ENCODE measurements at places on chromosomes 13 and 19.

DNA sequence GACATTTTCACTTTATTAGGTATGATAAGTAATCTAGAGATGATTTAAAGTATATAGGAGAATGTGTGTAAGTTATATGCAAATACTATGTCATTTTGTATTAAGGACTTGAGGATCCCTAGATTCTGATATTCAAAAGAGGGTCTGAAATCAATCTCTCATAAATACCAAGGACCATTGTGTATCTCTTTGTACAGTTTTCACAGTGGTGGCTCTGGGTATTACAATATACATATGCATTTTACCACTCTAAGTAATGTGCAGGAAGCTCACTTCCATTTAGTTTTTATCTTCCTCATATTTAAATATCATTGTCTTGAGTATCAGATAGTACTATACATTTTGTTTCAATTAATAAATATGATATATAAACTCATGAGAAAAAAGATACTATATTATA lies 862.6 kb upstream of the PCDH20 start:
- no peak for DNase-seq

GRCh38 chr19:39692166-39692565 lies 12.1 kb upstream of the LGALS14 start:
- no peak for DNase-seq

GRCh38 chr13:47723898-47724297 lies 277.2 kb downstream of the SUCLA2 start:
- DNase-seq: no peak

GRCh38 chr13:42485272-42485671 lies 88.7 kb upstream of the TNFSF11 start:
- no peak for DNase-seq

- no peak for DNase-seq
Measured at GRCh38 chr19:54420383-54421168, 5.3 kb downstream of the TTYH1 start.

GRCh38 chr13:108409730-108410129 lies 140.2 kb downstream of the TNFSF13B start:
- DNase-seq: no peak

GRCh38 chr13:42114912-42115311 lies 66.5 kb downstream of the DGKH start:
- no peak for DNase-seq

- DNase-seq: peak; percentile 4
Measured at GRCh38 chr13:39616087-39616694, 13.2 kb upstream of the LHFPL6 start.

DNA sequence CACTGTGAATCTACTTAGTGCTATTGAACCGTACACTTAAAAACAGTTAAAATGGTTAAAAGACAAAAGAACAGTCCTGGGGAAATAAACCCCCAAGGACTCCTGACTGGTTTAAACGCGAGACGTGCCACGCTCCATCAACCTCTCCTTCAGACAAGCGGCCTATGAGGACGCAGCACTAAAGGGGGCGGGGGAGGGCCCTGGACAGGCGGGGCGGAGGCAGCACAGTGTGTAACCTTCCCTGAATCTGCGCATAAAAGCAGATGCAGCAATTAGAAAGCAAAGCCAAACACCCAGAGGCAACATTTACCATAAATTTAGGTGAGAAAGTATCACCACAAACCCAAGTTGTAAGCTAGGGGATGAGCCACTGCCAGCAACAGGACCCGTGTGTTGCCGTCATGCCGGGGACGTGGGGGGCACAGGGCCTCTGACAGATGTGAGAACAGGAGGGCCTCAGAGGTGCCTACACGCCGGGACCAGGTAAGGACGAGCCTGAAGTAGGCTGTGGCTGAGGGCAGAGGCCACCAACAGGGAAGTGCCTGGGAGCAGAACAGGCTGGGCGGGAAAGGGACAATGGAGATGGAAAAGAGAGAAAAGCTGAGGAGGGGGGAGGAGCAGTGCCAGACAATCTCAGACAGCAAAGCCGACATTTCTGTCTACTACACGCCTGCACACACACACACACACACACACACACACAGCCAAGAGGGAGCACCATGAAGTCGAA lies 15.3 kb upstream of the ADPRHL1 start:
- DNase-seq: no peak

DNA sequence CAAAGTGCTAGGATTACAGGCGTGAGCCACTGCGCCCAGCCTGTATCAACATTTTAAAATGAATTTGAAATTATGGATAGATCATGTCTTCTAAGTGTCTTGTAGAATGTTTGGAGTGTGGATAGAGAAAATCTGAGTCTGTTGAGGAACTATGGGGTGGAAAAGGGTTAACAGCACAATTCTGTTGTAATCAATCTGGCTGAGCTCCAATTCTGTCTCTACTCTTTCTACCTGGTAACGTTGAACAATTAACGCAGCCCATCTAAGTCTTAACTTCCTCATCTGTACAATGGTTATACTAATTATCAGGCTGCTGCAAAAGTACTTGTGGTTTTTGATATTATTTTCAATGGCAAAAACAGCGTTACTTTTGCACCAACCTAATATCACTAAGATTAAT lies 4.1 kb downstream of the FPR2 start:
- no peak for DNase-seq

DNA sequence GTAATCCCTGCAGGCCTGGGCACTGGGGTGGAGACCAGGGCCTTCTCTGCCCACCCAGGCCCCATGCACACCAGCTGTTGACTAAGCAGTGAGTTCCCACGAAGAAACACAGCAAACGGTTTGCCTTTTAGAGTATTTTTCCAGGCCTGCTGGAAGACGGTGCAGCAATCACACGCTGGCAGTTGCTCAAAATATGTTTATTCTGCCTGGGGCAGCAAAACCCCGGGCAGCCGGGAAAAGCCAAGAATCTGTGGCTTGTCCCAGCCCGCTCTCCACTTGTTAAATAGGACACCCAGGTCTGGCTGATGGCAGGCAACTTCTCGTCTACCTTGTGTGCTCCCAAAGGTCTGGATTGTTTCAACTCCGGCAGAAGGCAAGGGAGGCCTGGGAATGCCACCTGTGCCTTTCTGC lies 40.8 kb downstream of the GGACT start:
- DNase-seq: no peak

- no peak for DNase-seq
Measured at GRCh38 chr19:23996549-23996948, 81.9 kb downstream of the ZNF726 start.

DNA sequence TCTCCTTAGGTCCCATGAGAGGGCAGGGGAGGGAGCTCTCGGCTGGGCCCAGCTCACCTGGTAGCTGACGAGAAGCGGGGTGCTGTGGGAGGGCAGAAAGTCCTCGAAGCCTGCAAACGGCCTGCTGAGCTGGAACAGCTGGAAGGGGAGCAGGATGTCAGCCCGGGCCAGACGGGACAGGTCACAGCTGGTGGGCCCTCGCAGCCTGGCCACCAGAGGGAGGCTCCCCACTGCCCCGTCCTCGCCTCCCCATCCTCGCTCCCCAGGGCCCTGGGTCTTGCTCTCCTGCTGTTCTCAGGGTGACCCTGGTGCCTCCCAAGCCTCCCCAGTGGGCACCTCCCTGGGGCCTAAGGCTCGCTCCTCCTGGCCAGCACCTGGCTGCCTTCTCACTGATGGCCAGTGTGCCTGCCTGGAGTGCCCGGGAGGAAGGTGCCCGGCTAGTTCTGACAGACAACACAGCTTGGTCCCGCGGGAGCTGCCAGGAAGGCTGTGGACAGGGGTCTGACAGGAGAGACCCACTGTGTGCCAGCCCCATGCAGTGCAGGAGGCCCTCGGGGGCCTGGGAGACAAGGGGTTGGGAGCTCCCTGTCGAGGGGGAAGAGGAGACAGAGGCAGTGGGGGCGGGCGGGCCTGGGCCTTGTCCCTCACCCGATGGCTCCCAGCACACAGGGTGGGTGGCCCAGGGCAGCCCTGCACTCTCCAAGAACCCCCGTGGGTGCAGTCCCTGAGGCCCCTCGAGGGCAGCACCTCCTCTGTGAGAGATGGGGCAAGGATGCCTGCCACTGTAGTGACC lies 20.3 kb downstream of the GPX4 start:
- no peak for DNase-seq

GRCh38 chr13:92028695-92029094 lies 630.3 kb downstream of the GPC5 start:
- no peak for DNase-seq

DNA sequence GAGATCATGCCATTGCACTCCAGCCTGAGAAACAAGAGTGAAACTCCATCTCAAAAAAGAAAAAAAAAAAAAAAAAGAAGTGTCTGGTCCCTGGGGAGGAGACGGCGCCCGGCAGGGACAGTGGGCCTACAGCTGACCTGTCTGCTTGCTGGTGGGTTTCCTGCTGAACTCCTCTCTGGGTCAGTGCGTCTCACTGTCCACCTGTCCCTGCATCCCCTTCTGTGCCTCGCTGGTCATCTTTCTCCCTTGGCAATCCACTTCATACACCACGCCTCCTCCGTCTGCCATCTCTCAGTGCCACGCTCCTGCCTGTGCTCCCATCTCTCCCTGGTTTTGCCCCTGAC lies 63.4 kb downstream of the ACSBG2 start:
- DNase-seq: no peak

GRCh38 chr13:46605825-46606554 lies 53.0 kb downstream of the LRCH1 start:
- DNase-seq: no peak
